ENCODE measurements at places on chromosomes 12 and 14.
A peak's percentile ranks its signal among the peaks of the same experiment; 100 is the strongest.

DNA sequence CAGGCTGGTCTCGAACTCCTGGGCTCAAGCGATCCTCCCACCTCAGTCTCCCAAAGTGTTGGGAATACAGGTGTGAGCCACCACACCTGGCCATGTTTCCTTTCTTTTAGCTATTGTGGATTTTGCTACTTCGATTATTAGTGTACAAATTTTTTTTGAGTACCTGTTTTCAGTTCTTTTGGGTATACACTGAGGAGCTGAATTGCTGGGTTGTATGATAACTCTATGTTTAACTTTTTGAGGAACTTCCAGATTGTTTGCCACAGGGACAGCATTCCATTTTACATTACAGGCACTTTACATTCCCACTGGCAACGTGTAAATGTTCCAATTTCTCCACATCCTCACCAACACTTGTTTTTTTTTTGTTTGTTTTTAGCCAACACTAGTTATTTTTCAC is 198.1 kb upstream of the TBX3 start:
- ATAC-seq: no peak

DNA sequence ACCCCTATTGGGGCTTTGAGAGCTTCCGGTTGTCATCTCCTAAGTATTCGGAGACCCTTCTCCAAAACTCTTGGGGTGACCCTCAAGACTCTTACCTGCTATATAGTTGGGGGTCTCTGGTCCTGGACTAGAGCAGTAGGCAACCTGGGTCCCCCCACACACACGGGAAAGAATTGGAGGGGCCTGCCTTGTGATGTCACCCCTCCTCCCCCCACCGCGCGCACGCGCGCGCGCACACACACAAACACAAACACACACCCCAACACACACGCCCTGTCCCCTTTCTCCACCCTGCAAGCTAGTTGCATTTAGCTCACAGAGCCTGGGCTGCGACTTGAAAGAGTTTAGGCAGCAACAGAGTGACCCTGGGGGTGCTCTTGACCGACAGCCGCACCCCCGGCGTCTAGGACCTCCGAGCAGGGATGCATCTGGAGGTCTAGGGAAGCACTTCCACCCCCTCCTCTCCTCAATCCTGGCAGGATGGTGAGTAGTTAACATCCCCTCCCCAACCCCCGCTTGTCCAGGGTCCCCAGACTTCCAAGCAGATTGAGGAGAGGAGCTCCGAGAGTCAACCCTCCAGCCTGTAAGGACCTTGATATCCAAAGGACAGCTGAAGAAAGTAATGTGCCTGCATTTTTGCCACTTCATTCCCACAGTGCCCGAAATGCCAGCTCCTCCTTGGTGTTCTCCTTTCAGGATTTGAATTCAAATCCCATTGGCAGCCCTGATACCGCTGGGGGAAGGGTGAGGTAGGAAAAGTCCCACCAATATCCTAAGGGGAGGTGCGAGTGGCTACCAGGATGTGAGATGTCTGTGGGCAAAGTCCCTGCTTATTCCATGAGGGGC is 1.4 kb upstream of the DNAJC14 start:
- ATAC-seq: peak; percentile 26

GRCh38 chr12:46554460-46554859 is 181.9 kb upstream of the SLC38A2 start:
- ATAC-seq: no peak

GRCh38 chr12:29769162-29769858 is 14.4 kb downstream of the TMTC1 start:
- peak; percentile 36 for ATAC-seq

GRCh38 chr12:39886106-39886505 is 219.8 kb downstream of the SLC2A13 start:
- no peak for ATAC-seq

GRCh38 chr14:77097006-77097699 is 905 bp upstream of the CIPC start:
- ATAC-seq: no peak

GRCh38 chr12:90977224-90977623 is 22.2 kb upstream of the CCER1 start:
- no peak for ATAC-seq

- ATAC-seq: peak; percentile 69
Observed at GRCh38 chr14:61462566-61463193, 141.3 kb downstream of the PRKCH start.

- peak; percentile 12 for ATAC-seq
Observed at GRCh38 chr12:3600039-3600720, 109.2 kb downstream of the PRMT8 start.

DNA sequence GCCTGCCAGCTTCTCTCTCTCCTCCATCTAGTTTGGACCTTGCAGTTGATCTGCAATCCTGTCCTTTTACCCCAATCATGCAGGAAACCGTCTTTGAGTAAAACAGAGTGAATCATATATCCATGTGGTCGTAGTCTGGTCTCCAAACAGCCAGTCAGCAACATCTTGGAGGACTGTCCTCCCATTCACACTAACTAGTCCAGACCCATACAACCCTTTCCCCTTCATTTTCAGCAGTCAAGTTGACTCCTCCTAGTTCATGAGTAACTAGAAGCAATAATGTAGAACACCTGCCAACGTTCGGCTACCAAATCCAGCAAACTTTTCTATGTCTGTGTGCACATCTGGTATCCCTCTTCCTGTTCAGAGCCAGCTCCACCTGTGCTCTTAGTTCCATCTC is 10.8 kb upstream of the BIN2 start:
- ATAC-seq: no peak
